Activated CD8-positive, alpha-beta memory T cell treated with anti-CD3 and anti-CD28 coated beads for 4 hours (primary cell): ENCODE measurements at places on chromosomes 1 and 21.

- DNase-seq, result no peak
Observed at GRCh38 chr1:188668083-188668482, 1809.6 kb downstream of the BRINP3 start.

DNA sequence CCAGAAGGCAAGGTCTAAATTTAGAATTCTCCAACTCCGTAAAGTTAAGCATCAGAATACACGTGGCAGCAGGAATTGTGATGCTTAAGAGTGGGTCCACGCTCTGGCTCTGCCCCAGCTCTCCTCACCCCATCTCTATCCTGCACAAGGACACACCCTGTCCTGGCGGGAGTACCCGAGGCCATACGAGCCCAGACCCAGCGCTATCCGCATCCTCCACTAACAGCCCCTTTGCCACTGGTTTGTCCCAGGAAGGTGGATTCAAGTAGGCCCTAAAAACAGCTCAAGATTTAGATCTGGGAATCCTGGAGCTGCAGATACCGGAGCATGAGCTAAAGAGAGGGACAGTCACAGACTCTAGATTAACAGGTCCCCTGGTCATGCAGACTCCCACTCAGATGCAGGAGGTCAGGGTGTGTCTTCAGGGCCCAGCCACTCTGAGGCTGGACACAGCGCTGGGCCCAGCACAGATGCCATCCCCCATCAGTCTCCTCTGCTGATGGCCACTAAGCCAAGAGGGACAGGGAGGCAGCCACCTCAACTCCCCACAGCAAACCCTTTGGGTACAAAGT is 393.3 kb downstream of the NPHP4 start:
- DNase-seq, result no peak

- no peak for DNase-seq
Observed at GRCh38 chr1:4745560-4745959, 91.2 kb downstream of the AJAP1 start.

DNA sequence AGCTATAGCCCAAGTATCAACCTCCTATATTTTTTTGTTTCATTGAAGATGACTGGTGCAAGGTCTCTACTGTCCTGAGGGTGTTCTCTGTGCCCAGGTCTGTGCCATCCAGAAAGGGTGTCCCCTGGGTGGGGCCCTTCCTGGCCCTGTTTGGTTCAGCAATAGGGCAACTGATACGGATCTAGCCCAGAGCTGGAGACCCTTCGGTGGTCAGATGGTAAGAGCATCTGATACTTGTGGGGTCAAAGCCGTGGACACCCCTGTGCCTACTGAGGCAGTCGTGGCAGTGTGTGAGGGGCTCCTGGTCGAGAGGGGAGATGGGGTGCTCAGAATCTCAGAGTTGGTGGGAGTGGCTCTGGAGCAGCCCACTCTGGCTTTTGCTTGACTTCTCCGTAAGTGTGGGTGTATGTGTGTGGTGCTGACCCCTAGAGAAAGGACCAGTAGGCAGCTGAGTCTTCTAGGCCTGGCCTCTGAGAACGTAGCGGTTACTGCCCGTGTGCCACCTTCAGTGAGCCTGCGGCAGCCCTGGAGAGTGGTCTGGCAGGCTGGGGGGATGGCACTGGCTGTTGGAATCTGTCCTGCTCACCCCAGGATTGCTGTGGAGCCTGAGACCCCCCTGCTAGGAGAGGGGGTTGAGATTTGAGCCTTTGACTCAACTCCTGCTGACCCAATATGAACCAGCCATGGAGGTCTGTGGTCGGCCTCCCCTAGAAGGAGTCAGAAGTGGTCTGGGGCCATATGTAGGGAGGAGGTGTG is 2.7 kb downstream of the AMPD2 start:
- no peak for DNase-seq

DNA sequence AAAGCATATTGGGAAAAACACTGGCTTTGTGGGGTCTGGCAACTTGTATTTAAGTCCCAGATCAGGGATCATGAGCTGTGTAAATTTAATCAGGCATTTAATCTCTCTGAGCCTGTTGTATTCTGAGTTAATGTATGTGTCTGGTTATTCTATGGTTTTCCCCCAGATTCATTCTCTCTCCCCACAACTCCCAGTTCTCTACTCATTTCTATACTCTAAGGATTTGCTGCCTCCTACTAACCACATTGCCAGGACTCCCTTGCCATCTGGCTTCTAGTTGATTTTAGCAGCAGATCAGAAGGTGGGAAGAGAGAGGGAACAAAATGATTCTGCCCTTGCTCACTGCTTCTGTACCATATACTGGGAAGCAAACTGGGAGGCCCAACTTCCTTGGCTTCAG is 31.4 kb upstream of the S1PR1 start:
- DNase-seq, result no peak

DNA sequence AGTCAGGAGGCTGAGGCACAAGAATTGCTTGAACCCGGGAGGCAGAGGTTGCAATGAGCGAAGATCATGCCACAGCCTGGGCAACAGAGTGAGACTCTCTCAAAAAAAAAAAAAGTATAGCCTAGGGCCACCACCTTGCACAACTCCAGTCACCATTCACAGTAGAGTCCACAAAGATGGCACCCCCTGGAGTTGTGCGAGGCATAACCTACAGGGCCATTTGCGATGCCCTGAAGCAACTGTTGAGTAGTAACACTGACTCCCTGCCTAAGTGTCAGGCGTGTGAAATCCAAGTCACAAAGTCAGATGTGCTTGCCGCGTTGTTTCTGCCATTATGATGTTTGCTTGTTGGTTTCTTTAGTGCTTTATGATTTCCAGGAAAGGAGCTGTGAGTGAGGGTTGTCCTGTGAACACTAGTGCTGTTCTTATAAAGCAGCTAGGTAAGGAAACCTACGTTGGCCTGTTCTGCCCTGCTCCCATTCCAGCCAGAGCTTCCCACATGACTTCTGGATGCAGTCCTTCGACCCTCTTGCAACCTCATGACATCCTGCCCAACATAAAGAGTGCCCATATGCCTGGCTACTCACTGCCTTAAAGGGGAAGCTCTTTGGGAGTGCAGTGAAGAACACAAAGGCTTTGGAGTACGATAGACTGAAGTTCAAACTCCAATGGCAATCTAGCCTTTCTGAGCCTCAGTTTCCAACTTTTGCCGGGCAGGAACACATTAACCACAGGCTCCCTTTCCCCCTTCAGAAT is 29.8 kb downstream of the FHAD1 start:
- no peak for DNase-seq
